ENCODE measurements at places on chromosomes 1 and 21. TPM values are rescaled to one million over a fixed set of nuclear protein-coding genes. Genes with fewer than 3 reads are reported as not detected.

Gene SMIM1
- 5.3 TPM for total RNA-seq

- no peaks in the 10 kb centered on the region for H3K27me3 ChIP-seq
- no peak overlapping the region for H3K4me3 ChIP-seq
- no peaks in the 10 kb centered on the region for H3K36me3 ChIP-seq
Observed at GRCh38 chr1:76352741-76353435, 278.3 kb downstream of the ST6GALNAC3 start.

Gene KCTD3
- 39.3 TPM for total RNA-seq

- no peak overlapping the region for H3K27ac ChIP-seq
- peaks cover 2% of the 10 kb centered on the region for H3K4me1 ChIP-seq
- no peaks in the 10 kb centered on the region for H3K27me3 ChIP-seq
- no peak overlapping the region for H3K4me3 ChIP-seq
Observed at GRCh38 chr1:34610063-34610462, 144.8 kb upstream of the GJB5 start.

DNA sequence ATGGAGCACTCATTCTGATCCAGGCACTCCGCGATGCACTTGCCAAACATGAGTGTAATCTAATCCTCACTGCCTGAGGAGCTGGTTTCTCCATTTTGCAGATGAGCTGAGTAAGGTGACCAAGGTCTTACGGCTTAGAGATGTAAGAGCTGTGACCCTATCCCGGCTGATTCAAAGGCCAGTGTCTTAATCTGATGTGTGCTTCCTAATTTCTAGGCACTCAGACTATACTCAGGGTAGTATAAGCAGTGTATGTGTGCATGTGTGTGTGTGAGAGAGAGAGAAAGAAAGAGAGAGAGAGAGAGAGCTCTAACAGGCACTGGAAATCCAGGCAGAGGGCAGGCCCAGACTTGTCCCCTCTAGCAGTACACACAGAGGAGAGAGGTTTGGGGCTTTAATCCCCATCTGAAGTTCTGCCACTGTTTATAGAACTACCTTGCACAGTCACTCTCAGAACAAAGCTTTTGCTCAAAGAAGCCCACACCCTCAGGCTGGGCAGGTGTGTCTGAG is 188.2 kb downstream of the ZBTB18 start:
- H3K27me3 ChIP-seq = no peaks in the 10 kb centered on the region
- no peaks in the 10 kb centered on the region for H3K4me1 ChIP-seq
- no peak overlapping the region for H3K27ac ChIP-seq
- no peaks in the 10 kb centered on the region for H3K36me3 ChIP-seq

Gene NDC1
- 50.2 TPM for total RNA-seq

Gene C1orf226
- 11.5 TPM for total RNA-seq

GRCh38 chr1:95133687-95134086 is 16.5 kb downstream of the TLCD4 start:
- no peak for DNase-seq
- no peak overlapping the region for H3K4me3 ChIP-seq
- no peaks in the 10 kb centered on the region for H3K27me3 ChIP-seq
- H3K27ac ChIP-seq = no peak overlapping the region

- DNase-seq = no peak
- peaks cover 8% of the 10 kb centered on the region for H3K36me3 ChIP-seq
- no peaks in the 10 kb centered on the region for H3K4me1 ChIP-seq
Observed at GRCh38 chr1:29458737-29459619, 222.7 kb downstream of the PTPRU start.

DNA sequence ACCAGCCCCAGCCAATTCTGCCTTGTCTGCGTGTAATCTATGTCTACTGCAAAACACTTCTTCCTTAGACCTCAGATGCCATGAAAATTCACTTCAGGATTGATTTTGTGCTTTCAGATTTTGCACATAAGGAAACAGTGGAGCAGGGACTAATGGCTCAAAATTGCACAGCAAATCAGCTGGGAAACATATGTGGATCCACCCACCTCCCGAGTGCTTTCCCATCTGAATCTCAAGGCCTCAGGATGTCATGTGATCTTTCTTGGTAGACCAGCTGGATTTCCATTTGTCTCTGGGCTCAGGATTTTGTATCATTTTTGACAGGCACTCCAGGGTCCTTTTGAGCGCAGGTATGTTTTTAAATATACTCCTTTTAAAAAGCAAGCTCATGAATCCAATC is 158.6 kb downstream of the MIS18A start:
- H3K4me1 ChIP-seq = no peaks in the 10 kb centered on the region
- H3K27me3 ChIP-seq = no peaks in the 10 kb centered on the region
- no peaks in the 10 kb centered on the region for H3K36me3 ChIP-seq
- H3K4me3 ChIP-seq = no peak overlapping the region
- no peak overlapping the region for H3K27ac ChIP-seq
- no peak for DNase-seq

DNA sequence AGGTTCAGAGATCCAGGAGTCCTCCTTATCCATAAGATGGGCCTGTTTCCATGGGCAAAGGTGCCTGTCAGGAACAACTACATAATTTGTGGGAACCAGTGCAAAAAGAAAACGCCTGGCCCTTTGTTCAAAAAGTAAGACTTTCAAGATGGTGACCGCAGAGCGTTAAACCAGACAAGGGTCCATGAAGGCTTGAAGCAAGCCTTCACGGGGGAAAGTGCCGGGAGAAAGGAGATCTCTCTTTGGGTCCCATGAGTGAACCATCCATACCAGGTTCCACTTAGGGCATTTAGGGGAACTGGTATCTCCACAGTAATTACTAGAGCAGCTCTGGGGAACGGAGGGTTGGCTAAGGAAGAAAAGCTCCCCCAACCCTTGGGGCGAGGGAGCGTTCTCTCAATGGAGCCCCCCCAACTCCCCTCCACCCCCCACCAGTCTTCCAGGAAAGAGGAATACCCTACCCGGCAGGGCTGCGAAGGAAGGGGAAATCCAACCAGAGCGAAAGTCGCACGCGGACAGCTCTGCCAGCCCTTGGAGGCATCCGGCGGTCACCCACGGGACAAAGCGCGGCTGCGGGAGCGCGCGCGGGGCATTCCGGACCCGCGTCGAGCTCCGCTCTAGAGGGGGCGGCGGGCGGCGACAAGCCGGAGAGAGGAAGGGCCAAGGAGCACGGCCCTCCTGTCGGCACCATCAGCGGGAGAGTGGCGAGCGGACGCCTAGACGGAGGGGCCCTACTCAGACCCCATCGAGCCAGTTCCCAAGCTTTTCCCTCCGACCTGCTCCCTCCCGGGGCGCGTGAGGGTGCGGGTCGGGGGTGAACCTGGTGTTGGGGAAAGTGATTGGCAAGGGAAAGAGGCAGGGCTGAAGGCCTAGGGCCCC is 687 bp upstream of the RASSF5 start:
- no peak for DNase-seq
- H3K27ac ChIP-seq = no peak overlapping the region
- peak overlapping the region; percentile 79 for H3K4me3 ChIP-seq
- H3K36me3 ChIP-seq = no peaks in the 10 kb centered on the region
- peaks cover 20% of the 10 kb centered on the region for H3K27me3 ChIP-seq
- no peaks in the 10 kb centered on the region for H3K4me1 ChIP-seq

DNA sequence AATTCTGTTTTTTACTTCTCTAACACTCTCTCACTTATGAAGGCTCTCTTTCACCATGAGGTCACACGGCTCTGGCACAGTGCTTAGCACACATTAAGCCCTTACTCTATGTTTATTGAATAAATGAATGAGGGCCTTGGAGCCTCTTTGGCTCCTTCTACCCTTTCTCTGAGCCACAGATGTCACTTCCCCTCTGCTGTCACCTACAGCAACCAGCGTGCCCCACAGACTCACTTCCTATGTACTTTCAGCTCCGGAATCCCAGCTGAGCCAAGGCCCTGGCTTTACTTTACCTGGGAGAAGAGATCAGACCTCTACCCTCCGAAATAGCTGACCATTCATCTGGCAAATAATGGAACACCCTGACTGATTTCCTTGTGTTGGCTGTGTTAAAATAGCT is 53.7 kb upstream of the HMCN1 start:
- H3K27me3 ChIP-seq = no peaks in the 10 kb centered on the region
- no peak overlapping the region for H3K4me3 ChIP-seq
- no peak for DNase-seq
- no peaks in the 10 kb centered on the region for H3K36me3 ChIP-seq

- no peaks in the 10 kb centered on the region for H3K36me3 ChIP-seq
- H3K4me3 ChIP-seq = no peak overlapping the region
- no peaks in the 10 kb centered on the region for H3K27me3 ChIP-seq
- no peaks in the 10 kb centered on the region for H3K4me1 ChIP-seq
- no peak for DNase-seq
Observed at GRCh38 chr1:26344147-26344920, 9.6 kb downstream of the CRYBG2 start.

DNA sequence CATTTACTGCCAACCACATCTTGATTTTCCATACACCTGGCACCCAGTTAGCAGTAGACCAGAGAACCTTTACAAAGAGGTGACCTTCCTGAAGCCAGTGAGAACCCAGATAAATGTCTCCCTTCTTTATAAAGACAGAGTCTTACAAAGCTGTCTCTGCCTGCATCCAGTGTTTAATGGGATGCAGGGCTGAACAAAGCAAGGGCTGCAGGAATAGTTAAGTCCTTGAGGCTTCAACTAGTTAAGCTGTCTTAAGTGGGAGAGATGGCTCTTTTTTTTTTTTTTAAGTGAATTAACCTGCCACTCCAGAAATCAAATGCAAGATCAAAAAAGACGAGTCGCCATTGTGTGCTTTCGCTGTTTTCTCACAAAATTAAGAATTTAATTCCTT is 1.5 kb downstream of the AHCYL1 start:
- peak overlapping the region; percentile 97 for H3K4me3 ChIP-seq
- peaks cover 5% of the 10 kb centered on the region for H3K36me3 ChIP-seq
- H3K4me1 ChIP-seq = peaks cover 5% of the 10 kb centered on the region
- H3K27ac ChIP-seq = no peak overlapping the region
- no peaks in the 10 kb centered on the region for H3K27me3 ChIP-seq

Gene SLC25A24
- total RNA-seq = 35.9 TPM

DNA sequence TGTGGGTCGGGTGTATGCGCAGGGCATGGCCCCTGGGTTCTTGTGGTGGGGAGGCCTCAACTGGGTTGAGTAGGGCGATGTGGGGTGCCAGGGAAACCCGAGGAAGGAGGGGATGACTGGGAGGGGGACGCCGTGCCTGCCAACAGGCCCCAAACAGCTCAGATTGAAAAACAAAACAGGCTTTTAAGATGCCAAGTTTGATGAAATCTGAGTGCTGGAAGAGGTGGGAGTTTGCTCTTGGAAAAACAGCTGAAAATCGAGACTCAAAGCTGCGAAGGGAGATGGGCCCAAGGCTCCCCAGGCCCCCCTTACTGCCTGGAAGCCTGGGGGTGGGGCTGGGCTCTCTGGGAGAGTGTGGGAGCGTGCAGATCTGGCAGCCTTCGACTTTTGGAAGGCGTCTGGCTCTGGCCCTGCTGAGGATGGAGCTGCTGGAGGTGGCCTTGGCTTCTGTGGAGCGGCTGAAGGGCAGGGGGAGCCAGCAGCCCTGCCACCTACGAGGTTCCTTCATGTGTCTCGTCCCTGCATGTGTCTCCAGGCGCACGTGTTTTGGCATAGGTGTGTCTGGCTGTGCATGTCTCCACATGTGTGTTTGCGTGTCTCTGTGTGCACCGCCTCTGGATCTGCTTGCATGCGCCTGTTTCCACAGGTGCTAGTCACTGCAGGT is 33.3 kb downstream of the PTPRF start:
- peaks cover 10% of the 10 kb centered on the region for H3K4me1 ChIP-seq
- H3K27ac ChIP-seq = no peak overlapping the region
- no peaks in the 10 kb centered on the region for H3K36me3 ChIP-seq
- no peaks in the 10 kb centered on the region for H3K27me3 ChIP-seq

Gene OPRD1
- 1.8 TPM for total RNA-seq

GRCh38 chr1:18681423-18681835 is 50.8 kb downstream of the PAX7 start:
- H3K27ac ChIP-seq = no peak overlapping the region
- H3K4me1 ChIP-seq = peaks cover 6% of the 10 kb centered on the region
- no peak overlapping the region for H3K4me3 ChIP-seq
- peaks cover 2% of the 10 kb centered on the region for H3K27me3 ChIP-seq

Gene FCER1G
- 0.90 TPM for total RNA-seq

Gene TRIM46
- 16.5 TPM for total RNA-seq

DNA sequence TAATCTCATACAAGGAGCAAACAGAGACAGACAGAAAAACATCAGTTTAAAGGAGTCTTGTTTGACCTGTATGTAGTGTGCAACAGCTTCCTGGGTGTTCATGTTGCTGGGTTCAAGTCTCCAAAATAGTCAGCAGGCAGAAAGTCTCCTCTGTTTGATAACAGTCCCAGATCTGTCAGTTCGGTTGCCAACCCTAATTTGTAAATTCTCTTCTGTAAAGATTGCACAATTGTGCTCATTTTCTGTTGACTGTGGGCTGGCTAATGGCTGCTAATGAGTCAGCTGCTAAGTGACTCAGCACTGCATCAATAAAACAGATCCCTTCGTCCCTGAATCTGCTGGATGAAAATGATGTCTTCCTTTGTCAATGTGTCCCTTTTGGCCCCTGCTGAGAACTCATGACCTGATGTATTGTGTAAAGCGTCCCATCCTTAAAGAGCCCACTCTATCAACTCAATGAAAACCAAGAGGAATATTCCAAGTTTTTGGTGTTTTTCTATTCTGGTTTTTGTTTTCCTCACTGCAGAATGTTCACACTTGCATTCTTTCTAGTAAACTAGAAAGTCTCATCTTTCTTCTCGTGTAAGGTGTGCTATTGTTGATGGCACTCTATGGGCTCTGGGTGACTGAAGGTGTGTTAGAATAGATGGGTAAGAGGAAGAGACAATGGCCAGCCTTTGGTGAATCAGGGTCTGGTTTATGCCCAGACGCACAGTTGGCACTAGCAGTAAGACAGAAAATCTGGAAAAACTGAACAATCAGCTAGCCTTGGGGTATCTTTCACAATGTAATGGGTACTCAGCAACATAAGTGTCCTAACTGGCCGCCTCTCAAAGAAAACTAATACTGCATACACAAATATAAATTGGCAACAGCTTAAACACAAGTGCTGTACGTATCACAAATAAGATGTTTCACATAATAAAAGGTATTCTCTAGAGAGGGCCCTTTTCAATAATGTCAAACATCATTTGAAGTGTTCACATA is 75.1 kb upstream of the SIPA1L2 start:
- no peak overlapping the region for H3K27ac ChIP-seq
- no peaks in the 10 kb centered on the region for H3K27me3 ChIP-seq
- DNase-seq = no peak
- H3K4me3 ChIP-seq = no peak overlapping the region

DNA sequence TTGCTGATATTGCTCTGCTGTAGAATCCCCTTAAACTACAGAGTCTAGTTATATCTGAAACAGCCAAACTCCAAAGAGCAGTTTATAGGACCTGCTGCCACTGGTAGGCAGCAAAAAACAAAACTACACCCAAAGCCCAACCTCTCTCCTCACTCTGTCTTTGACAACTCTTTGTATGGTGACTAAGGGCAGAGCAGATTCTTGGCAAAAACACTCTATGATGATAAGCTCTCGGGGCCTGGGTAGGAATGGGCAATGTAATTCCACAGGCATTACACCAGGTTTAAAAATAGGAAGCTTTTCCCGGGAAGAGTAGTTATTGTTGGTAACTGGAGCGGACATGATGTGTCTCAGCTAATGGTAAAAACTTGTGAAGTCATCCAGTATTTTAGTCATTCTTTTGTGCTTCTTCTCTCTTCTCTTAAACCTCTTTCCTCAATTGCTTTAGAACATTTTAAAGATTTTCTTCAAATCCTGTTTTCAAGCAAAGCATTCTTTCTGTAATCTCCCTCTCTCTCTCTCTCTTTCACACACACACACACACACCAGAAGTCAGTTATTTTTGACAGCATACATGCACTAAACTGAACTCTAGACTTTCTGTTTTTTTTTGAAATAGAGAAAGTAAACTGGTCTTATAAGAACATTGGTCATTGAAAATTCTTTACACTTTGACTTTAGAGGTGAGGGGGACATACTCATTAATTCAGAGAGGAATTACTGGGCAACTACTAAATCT is 193.5 kb downstream of the PAPPA2 start:
- DNase-seq = no peak
- H3K4me3 ChIP-seq = no peak overlapping the region
- H3K27me3 ChIP-seq = no peaks in the 10 kb centered on the region
- H3K27ac ChIP-seq = no peak overlapping the region
- no peaks in the 10 kb centered on the region for H3K36me3 ChIP-seq
